ENCODE measurements at places on chromosomes 13 and 19. TPM values are rescaled to one million over a fixed set of nuclear protein-coding genes. Genes with fewer than 3 reads are reported as not detected.

ZNF564 gene
- 8.6 TPM for total RNA-seq

CYP4F22 gene
- total RNA-seq: not detected

DLL3 gene
- total RNA-seq: under 0.01 TPM

KLK1 gene
- not detected for total RNA-seq

ZNF208 gene
- 1.4 TPM for total RNA-seq

TNFSF9 gene
- total RNA-seq: 1.1 TPM

MBD3L2 gene
- not detected for total RNA-seq

ONECUT3 gene
- total RNA-seq: not detected

VAV1 gene
- not detected for total RNA-seq

ZNF225 gene
- 5.2 TPM for total RNA-seq

GFY gene
- total RNA-seq: not detected

NLRP4 gene
- not detected for total RNA-seq

KLK3 gene
- not detected for total RNA-seq

KCNC3 gene
- total RNA-seq: 0.28 TPM

KLK11 gene
- total RNA-seq: not detected

Measured in regular cardiac myocyte (primary cell).